ENCODE measurements at places on chromosomes 16 and 17.

GRCh38 chr16:25729188-25729915, 37.6 kb downstream of the HS3ST4 start:
- DNase-seq, result no peak

GRCh38 chr16:86346034-86346433, 164.3 kb upstream of the FOXF1 start:
- no peak for DNase-seq

DNA sequence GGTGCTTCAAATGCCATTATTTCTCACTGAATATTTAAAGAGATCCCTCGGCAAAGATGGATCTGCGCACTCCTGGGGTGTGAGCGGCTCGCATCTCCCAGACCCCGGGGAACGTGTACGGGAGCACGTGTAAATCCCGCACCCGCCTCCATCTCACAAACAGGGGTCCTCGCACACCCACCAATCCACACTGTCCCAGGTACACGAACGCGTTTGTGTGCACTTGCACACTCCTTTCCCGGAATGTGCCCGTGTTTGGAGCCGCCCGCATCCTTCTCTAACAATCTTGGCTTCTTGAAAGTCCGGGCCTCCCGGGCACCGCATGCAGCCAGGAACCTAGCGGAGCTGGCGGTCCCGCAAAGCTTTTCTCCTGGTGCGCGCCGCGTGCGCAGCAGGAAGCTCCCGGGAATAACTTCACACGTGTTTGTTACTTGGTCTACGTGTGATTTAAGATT, 2.5 kb upstream of the SALL1 start:
- DNase-seq, result no peak

- DNase-seq, result no peak
Observed at GRCh38 chr17:1800712-1801111, 29.0 kb downstream of the SMYD4 start.

DNA sequence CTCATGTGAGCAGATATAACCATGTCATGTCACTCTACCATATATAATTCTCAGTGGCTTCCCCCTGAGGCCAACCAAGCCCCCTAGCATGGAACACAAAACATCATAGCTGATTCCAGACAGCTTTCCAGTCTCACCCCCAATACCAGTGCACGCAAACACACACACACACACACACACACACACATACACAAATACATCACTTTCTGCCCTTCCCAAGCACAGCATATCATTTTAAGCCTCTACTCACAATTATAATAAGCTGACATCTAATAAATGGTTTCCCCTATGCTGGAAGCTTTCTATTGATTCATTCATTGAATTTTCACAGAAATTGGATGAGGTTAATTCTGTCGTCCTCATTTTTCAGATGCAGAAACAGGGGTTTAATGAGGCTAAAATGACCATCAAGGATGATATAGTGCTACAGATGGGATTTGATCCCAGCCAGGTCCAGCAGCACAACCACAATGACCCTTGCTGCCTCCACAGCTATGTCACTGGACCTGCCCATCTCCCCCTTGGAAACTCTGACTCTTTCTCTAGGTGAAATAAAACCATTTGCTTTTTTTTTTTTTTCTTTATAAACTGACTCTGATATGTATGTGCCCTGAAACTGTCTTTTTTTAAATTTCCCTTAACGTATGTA, 131.1 kb downstream of the TMEM114 start:
- DNase-seq, result no peak

- no peak for DNase-seq
Observed at GRCh38 chr17:61806081-61806828, 57.1 kb downstream of the BRIP1 start.
